Stimulated activated CD4-positive, alpha-beta T cell treated with anti-CD3 and anti-CD28 coated beads, Interleukin-12 subunit alpha, Interleukin-12 subunit beta, amount 100 ng/mL, for 4 hours (primary cell): ENCODE measurements at places on chromosomes 2 and 18.

- DNase-seq, result no peak
Measured at GRCh38 chr2:70011335-70011734, 49.9 kb upstream of the ASPRV1 start.

- no peak for DNase-seq
Measured at GRCh38 chr18:56173542-56174220, 464.7 kb downstream of the TXNL1 start.

DNA sequence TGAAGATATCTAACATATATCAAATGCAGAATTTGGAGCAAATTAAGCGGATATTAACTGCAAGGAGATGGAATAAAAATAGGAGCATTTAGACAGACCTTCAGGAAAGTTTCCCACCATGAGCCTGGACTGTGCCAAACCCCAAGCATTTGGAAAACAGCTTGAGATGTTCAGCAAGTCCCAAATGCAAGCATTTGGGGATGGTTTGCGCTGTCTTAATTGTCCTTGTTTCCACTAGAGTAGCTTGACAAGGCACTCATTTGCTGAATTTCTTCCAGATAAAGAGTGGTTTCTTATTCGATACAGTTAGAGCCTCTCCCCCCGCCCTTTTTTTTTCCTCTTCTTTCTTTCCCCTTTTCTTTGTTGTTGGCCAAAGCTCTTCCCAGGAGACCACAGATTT, 77.1 kb upstream of the CDC42EP3 start:
- no peak for DNase-seq

DNA sequence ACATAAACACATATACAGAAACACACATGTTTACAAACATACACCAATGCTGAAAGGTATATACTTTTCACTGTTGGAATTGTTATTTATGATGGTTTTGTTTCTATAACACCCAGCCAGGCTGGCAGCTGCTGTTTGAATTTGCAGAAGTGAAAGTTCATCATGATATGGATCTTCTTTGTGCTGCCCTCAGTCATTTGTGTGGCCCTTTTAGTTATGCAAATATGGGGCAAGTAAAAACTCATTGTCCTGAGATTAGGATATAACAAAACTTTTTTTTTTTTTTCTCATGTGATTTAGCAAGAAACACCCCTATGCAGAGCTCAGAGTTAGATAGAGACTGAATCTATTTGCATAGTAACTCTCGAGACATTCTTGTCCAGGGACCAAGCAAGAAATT, 714.1 kb downstream of the KCNJ3 start:
- no peak for DNase-seq

DNA sequence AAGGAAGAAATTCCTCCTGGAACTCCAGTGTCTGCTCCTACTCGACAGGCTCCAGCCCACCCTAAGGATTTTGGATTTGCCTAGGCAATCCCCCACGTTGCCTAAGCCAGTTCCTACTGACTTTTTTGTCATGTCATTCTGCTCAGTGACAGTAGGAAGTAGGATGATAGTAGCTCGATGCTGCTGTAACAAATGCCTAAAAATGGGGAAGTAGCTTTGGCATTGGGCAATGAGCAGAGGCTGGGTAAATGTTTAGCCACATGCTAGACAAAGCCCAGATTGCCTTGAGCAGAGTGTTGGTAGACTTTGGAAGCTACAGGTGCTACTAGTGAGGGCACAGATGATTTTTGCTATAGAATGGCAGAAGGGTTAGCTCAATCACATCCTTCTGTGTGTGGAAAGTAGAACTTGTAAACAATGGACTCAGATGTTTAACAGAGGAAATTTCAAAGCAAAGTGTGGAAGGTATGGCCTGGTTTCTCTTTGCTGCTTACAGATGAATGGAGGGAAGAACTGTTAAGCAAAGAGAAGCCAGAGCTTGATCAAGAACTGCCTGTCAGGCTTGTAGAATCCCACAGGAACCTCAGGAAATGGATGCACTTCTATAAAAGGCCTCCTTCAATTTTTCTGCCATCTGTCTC, 154.8 kb downstream of the RNF144A start:
- no peak for DNase-seq

DNA sequence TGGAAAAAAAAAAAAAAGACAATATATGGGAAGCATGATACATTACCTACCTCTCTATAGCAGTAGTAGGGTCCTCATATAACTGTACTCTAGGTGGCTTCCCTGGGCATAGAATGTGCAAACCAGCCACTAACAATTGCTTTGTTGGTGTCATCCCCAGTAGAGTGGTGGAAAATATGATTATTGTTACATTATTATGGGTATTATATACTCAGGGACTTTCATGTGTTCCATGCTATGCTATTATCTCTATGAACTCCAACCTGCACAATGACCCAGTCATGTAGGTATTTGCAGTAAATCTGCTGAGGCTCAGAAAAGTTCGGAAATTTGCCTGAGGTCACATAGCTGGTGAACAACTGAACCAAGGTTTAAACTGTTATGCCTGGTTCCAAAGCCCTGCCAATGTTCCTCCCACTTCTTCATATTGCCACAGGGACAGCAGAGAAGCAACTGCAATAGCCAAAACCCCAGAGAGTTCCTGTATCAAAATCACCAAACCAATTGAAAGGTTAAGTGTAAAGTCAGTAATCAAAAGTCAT, 52.6 kb upstream of the MAP4K4 start:
- DNase-seq, result no peak

- no peak for DNase-seq
Measured at GRCh38 chr2:39524756-39525635, 87.9 kb upstream of the MAP4K3 start.

DNA sequence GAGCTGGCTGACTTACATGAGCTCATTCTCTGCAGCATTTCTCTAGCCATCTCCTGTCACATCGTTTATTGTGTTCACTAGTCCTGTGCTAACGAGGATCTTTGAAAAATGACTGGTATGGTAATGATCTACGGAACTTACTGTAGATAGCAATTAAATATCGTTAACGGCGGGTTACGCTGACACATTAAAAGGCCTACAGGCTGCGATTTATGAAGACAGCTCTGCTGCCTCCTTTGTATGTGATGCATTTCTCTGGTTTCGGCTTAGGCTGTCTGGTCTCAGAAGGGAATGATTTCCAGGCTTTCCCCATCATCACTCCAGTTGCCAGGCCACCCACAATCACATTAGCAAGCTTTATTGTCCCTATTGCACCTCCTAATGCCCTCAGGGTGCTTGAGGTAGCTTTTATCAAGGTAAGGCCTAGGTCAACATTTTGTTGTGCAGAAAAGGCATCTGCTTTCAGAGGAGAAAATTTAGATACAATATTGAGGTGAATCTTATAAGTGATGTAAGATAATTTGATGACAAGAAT, 284.4 kb downstream of the SOX11 start:
- DNase-seq, result no peak
